ENCODE measurements at places on chromosomes 11 and 22.
A peak's percentile ranks its signal among the peaks of the same experiment; 100 is the strongest.

DNA sequence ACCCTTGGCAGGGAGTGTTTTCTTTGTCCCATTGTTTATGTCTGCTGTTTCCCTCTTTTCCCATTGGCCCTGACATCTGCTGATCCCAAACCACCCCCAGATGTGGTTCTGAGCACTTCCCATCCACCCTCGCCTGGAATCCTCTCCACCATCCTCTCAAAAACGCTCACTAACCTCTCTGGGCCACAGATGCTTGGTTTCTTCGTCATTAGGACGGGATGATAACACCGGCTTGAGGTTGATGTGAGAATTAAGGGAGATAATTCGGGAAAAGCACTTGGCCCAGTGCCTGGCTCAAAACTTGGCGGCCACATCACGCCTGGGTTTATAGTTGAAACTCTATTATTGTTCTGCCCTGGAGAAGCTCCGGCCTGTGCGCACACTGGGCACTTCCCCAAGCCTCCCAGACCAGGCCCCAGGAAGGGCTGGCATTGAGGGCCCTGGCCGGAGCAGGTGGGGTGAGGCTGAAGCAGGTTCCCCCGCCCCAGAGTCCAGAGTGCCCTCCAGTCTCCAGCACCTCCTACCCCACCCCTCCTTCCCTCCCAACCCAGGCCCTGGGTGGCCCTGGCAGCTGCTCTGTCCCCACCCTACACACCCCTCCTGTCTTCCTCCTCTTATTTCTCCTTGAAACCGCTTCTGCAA is 63.7 kb downstream of the CYTH4 start:
- DNase-seq: no peak

DNA sequence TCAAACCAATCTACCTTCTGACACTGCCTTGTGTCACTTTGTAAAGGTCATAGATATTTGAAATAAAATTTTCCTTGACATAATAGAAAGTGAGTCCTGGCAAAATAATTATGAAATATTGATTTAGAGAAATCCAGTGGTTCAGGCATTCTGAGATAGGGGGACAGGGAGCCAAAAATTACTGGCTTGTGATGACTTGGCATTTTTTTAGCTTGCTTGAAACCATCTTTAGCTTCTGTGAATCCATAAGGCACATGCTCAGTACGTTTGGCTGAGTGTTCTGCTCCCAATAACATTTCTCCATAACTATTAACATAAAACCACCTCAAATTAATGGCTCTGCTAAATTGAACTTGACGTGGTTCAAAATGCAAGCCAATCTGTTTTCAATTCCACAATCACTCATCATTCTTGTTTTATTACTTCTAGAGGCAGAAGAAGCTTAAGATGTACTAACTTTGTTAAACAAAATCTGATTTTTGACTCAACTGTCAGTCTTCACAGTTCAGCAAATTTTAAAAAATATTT is 209.0 kb downstream of the LRRC4C start:
- DNase-seq: no peak

DNA sequence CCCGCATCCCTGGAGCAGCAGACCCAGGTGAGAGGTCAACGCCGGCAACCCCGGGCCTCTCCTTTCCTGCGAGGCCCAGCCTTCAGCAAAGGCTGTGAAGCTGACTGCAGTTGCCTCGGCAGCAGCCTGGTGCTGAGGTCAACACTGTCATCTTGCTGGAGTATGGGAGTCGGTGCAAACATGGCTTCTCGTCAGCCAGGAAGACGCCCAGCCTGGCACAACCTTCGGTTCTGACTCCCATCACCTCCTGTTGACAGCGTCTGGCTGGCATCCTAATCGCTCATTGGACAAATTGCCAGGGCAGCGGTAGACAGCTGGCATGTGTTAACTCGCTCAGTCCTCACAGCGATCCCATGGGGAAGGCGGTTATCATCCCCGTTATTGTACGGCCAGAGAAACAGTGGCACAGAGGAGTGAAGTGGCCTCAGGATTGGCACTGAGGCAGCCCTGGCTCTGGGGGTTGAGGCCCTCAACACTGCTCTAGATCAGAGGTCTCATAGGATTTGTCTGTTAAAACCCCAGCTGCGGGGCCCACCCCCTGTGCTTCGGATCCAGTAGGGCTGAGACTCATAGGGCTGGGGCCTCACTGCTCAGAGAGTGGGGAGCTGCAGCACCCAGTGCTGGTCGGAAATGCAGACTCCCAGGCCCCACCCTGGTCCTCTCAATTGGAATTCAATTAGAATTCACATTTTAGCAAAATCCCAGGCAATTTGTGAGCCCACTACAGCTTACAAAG is 39.3 kb upstream of the TP53I11 start:
- peak; percentile 84 for DNase-seq

DNA sequence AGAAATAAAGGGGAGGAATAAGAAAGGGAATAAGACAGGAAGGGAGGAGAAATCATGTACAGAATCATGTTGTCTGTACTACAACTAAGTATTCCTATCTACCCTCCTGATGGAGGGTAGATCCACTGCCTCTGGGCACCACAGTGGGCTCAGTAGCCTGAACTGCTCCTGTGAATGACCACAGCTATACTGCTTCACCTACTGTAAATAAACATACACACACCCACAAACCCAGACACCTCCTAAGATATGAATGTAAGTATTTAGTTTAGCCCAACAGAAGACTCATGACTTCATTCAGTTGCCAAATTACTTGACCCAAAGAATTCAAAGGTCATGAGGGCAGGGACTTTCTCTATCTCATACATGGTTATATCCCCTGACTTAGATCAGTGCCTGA is 177.3 kb upstream of the C11orf58 start:
- no peak for DNase-seq

DNA sequence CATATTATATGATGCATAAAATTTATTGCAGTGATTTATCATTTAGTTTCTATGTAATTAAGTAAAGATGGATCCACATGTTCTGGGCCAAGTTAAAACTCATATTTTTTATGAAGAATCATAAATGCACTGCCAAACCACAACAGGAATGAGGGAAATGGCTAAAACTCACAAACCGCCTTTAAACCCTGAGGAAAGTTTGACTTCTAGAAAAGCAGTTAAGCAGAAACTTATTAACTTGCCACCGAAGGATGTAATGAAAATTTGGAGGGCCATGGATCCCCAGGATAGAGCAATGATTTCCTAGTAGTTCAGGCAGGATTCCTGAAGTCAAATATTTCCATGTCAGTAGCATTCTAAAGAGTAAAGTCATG is 218.3 kb upstream of the CTSC start:
- DNase-seq: no peak

DNA sequence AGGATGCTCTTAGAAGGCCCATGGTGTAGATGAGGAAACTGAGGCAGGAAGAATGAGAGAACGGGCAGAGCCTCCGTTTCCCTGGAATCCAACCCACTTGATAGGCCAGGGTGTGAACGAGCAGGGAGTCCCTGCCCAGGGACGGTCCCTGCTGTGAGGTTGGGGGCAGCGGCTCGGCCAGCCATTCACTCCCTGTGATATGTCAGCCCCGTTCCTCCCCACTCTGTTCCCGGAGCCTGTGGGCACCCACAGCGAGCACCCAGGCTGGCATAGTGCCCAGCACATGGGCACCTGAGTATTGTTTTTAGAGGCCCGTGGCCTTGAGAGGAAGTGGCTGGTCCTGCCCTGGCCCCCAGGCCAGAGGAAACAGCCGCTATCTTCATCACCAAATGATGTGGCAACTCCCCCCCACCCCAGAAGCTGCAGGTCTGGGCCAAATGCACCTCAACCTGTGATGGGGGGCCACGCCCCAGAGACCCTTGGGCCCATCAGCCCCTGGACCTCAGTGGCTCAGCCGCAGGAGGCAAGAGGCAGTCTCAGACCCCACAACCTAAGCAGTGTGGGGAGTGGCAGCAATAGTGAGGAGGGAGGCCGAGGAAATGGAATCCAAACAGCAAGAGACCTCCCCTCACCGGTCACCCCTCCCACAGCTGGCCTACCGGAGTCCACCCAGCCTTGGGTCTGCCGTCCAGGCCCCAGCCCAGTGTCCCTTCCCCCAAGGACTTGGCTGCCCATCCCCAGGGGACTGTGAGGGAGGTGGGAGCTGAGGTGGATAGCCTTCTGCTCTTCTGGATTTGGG is 2.1 kb downstream of the ALDH3B1 start:
- no peak for DNase-seq

DNA sequence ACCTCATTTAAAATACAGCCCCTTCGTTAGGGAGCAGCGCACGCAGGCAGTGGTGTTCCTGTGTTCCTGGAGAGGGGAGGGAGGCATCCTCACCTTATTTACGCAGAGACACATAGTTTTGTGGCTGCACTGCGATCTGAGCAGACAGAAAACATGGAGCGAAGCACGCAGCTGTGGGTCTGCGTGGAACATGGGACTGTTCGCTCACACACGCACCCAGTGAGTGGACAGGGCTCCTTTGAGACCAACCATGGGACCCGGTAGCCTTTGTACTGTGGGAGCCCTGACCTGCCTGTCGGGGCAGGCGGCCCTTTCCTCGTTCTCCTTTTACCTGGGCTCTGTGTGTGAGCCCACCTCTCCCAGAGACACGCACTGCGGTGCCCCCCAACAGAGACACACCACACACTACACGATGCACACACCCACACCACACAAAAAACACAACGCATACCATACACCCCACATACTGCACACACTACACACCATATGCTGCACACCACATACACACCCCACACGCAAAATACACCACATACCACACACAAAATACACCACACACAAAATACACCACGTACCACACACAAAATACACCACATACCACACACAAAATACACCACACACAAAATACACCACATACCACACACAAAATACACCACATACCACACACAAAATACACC is 1245.7 kb downstream of the BRD1 start:
- DNase-seq: no peak

GRCh38 chr11:18566406-18566805 is 22.1 kb downstream of the UEVLD start:
- no peak for DNase-seq

- no peak for DNase-seq
Observed at GRCh38 chr22:32477596-32477995, 3.0 kb downstream of the FBXO7 start.

- no peak for DNase-seq
Observed at GRCh38 chr22:45932071-45932470, 44.9 kb downstream of the WNT7B start.

GRCh38 chr11:72767203-72768062 is 15.2 kb upstream of the ARAP1 start:
- DNase-seq: no peak

GRCh38 chr22:23533771-23534191 is 46.3 kb downstream of the IGLL1 start:
- DNase-seq: no peak
